ENCODE measurements at places on chromosomes 16 and 17.

- no peak for DNase-seq
These were observed 59.0 kb downstream of the ANKFY1 start for GRCh38 chr17:4204710-4205173.

- DNase-seq, result no peak
These were observed 250.3 kb upstream of the SOX9 start for GRCh38 chr17:71870546-71870862.

DNA sequence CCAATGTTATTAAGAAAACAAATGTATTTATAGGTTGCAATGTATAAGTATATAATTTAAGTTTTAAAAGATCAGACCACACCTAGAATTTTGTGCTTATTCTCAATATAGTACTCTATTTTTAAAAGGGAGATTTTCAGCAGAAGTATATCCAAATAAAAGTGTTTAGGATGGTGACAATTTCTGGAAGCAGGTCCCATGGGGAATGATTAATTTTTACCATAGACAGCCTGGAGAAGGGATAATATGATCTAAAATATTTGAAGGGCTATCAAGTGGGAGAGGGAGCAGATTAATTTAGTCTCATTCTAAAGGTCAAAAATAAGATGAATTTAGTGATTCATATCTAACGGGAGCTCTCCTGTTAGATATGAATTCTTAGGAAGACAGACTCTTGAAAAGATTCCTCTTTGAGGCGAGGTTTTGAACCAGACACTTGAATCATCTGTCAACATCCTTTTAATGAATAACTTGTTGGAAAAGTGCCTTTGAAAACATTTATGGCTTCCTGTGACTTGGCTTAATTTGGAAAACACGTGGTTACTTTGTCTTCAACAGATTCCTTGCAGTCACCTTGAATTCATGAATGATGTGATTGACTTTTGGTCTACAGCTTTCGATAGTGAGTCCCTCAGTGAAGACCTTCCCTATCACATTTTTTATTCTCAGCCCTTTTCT, 29.3 kb upstream of the SMIM36 start:
- DNase-seq, result no peak

DNA sequence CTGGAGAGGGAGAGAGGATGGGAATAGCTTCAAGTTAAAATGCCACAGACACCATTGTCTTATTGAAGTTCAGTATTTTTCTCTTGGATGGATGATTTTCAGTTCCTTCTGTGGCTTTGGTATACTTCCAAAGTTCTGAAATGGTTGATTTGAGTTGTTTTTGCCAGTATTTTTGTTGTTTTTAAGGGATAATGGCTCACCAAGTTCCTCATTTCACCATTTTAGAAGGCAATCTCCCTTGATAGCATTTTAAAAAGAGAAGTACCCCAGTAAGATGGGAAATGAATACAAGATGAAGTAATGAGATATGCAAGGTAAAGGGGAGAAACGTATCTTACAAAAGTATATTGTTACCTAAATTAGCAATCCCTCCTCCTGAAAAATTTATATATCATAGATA, 18.5 kb upstream of the SPDYE4 start:
- DNase-seq, result no peak

GRCh38 chr17:17937201-17937853, 34.9 kb downstream of the TOM1L2 start:
- DNase-seq, result no peak

All from stimulated activated CD4-positive, alpha-beta T cell treated with anti-CD3 and anti-CD28 coated beads, Interleukin-15, amount 100 ng/mL, for 48 hours (primary cell).